Activated T-helper 2 cell treated with anti-CD3 and anti-CD28 coated beads, Interferon-gamma antibody, Interleukin-2, Interleukin-4, amounts not matched to agents 10 μg/mL and 5 μg/mL and 100 μg/mL, durations not matched to agents 14 hours and 24 hours and 36 hours (primary cell): ENCODE measurements at places on chromosomes 6 and 20. TPM values are rescaled to one million over a fixed set of nuclear protein-coding genes. Genes with fewer than 3 reads are reported as not detected.

Gene STX11
- total RNA-seq: 19.2 and 19.7 TPM in 2 replicates

Gene RBPJL
- not detected in 2 replicates for total RNA-seq

Gene MCHR2
- total RNA-seq: not detected in 2 replicates

Gene TEAD3
- total RNA-seq: 1.8 and 2.0 TPM in 2 replicates

GRCh38 chr20:44092551-44093248 is 94.3 kb downstream of the JPH2 start:
- no peak overlapping the region for H3K27ac ChIP-seq
- peaks cover 11% of the 10 kb centered on the region for H3K27me3 ChIP-seq
- H3K4me3 ChIP-seq: no peak overlapping the region
- no peaks in the 10 kb centered on the region for H3K36me3 ChIP-seq
- DNase-seq: no peak
- peaks cover 4% of the 10 kb centered on the region for H3K4me1 ChIP-seq

GRCh38 chr6:23446469-23446967 is 679.5 kb upstream of the NRSN1 start:
- H3K27ac ChIP-seq: no peak overlapping the region
- DNase-seq: no peak
- no peaks in the 10 kb centered on the region for H3K4me1 ChIP-seq
- H3K27me3 ChIP-seq: no peaks in the 10 kb centered on the region
- H3K36me3 ChIP-seq: no peaks in the 10 kb centered on the region

DNA sequence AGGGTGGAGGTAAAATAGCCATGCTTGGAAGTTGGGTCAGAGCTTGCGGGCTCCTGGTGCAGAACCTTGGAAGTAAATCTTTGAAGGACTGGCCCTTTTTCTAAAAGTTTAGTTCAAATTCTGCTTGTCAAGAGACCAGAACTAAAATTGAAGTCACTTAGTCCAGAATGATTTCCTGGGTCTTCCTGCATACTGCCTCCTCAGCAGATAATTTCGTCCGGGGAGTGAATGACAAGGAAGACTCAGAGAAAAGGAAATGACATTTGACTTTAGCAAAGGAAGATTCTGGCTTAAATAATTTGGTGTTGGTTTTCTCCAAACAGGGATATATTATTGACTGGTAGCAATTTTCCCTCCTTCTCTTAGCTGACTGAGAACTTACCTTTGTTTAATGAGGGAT is 1.2 kb downstream of the TM9SF4 start:
- peaks cover 18% of the 10 kb centered on the region for H3K36me3 ChIP-seq
- H3K27me3 ChIP-seq: peaks cover 3% of the 10 kb centered on the region
- no peak for DNase-seq
- H3K27ac ChIP-seq: peak overlapping the region; percentile 99

GRCh38 chr6:99575544-99576227 is 7.2 kb upstream of the CCNC start:
- peaks cover 9% of the 10 kb centered on the region for H3K4me1 ChIP-seq
- H3K27me3 ChIP-seq: peaks cover 48% of the 10 kb centered on the region
- H3K4me3 ChIP-seq: no peak overlapping the region
- DNase-seq: no peak

GRCh38 chr6:88804701-88805100 is 158.7 kb downstream of the RNGTT start:
- DNase-seq: no peak
- H3K27ac ChIP-seq: no peak overlapping the region
- H3K27me3 ChIP-seq: no peaks in the 10 kb centered on the region
- H3K4me1 ChIP-seq: peaks cover 10% of the 10 kb centered on the region

DNA sequence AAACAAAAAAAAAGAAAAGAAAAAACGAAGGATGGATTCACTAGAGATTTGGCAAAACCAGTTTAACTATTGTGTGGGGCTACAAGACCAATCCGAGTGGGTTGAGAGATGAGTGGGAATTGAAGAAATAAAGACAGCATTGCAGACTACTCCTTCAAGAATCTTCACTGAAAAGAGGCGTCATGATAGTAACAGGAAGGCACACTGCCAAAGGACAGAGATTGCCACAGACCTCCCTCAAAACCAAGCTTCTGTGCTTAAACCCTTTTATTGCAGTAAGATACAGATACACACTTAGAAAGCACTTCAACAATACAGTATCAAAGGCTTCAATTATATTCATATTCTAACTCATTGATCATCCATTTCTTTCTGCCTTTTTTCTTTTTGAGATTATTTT is 103.9 kb downstream of the IPCEF1 start:
- peaks cover 50% of the 10 kb centered on the region for H3K4me1 ChIP-seq
- peaks cover 20% of the 10 kb centered on the region for H3K27me3 ChIP-seq
- H3K4me3 ChIP-seq: no peak overlapping the region
- DNase-seq: no peak
- H3K27ac ChIP-seq: no peak overlapping the region
- peaks cover 13% of the 10 kb centered on the region for H3K36me3 ChIP-seq

DNA sequence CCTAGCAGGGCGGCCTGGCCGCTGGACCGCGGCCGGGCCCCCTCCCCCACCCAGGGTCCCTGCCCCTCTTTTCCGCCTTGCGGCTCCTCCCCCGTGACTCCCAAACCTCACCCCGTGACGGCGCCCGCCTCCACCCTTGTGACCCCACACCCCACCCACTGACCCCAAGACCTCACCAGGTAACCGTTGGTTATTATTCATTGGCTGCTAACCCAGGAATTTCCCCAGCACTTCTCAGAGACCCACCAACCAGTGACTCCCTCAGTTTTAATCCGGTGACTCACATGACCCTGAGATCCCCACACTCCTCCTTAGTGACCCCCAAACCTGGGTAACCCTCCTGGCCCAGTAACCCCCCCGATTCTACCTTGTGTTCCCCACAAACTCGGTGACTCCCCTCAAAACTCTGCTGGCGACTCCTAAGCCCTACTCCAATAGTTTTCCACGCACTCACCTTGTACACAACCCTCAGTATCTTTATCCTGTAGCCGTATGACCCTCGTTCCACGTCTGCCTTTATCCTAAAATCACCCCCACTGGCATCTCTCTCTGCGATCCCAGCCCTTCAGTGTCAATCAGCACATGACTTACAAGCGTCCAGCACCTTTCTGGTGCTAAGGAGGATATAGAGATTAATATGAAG is 534 bp downstream of the ZNF76 start:
- DNase-seq: peak; percentile 55
- H3K27ac ChIP-seq: peak overlapping the region; percentile 89
- H3K4me1 ChIP-seq: peaks cover 35% of the 10 kb centered on the region
- H3K4me3 ChIP-seq: peak overlapping the region; percentile 88

DNA sequence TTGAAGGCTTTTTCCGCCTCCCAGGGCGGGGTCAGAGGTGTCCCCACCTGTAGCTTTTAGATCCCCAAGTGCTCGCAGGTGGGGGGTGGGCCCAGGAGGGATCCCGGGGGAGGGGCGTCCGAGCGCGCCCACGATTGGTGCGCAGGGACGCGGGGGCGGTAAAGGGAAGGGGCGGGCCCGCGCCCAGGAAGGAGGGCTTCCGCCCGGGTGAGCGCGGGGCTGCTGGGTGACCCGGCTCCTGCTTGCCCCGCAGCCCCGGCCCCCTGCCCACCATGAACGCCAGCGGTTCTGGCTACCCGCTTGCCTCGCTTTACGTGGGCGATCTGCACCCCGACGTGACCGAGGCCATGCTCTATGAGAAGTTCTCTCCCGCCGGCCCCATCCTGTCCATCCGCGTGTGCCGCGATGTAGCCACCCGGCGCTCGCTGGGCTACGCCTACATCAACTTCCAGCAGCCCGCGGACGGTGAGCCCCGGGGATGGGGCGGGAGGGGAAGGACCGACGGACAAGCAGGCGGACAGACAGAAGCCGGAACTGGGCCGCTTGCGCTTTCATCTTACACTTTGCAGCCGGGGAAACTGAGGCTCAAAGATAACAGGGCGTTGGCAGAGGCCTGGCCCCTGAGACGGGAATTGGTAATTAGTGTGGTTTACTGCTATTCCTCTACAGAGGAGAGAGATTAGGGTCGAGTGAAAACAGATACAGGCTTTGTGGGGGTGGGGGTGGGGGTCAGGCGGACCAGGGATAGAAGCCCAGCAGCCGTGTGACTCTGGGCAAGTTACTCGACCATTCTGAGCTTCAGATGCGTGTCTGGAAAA is at the start of gene PABPC1L:
TSS of gene PABPC1L (plus strand) at position 189 of the 818 bp plus-strand sequence. CDS start at position 273, 84 bp downstream.
- H3K36me3 ChIP-seq: peaks cover 64% of the 10 kb centered on the region
- DNase-seq: peak; percentile 68
- peaks cover 27% of the 10 kb centered on the region for H3K4me1 ChIP-seq
- H3K4me3 ChIP-seq: peak within 1 kb of the TSS; percentile 86
- H3K27me3 ChIP-seq: no peaks in the 10 kb centered on the region

DNA sequence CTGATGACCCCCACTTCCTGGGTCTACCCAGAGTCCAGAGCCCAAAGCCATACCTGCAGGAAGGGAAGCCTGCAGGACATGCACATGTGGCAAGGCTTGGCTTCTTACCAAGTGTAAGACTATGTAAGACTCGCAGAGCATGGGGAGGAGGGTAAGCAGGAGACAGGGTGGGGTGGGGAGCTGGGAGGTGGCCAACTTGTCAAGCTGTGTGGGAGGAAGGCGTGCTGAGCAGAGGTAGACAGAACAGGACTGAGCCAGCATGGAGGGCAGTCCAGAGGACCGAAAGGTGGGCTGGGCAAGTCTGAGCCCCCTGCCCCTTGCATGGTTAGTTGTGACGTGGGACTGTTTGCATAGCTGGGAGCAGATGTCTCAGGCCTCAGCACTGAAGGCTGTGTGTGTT is 53.4 kb upstream of the RNF24 start:
- H3K4me1 ChIP-seq: peaks cover 37% of the 10 kb centered on the region
- H3K36me3 ChIP-seq: no peaks in the 10 kb centered on the region
- no peak overlapping the region for H3K4me3 ChIP-seq
- no peak overlapping the region for H3K27ac ChIP-seq
- DNase-seq: no peak
- no peaks in the 10 kb centered on the region for H3K27me3 ChIP-seq

DNA sequence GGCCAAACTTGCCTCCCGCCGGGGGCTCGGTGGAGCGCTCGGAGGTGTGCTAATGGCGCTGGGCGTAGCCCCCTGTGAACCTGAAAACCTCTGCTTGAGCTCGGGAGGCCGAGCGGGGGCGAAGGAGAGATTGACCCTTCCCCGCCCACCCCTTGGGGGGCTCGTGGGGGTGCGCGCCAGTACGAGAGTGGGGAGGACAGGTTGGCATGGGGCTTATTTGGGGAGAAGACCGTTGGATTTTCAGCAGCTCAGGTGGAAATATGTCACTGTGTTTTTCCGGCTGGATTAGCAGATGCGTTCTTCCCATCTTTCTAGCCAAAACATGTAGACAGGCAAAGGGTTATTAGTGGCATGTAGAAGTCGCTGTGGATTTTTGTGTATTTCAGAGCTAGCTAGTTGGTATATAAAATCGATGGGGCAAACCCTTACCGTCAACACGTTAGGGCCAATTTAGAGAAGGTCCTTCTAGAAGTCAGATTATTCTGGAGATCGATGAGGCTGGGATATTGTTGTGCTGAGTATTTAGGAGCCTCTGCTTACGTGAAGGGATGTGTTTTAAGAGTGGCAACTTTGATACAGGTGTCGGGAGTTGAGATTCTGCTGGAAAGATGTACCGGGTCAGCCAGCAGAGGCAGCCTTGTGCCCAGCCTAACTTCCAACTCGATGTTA is 525 bp downstream of the NCOA7 start:
- DNase-seq: peak; percentile 37
- peak overlapping the region; percentile 92 for H3K4me3 ChIP-seq
- H3K4me1 ChIP-seq: peaks cover 54% of the 10 kb centered on the region
- H3K27me3 ChIP-seq: no peaks in the 10 kb centered on the region
- H3K36me3 ChIP-seq: peaks cover 28% of the 10 kb centered on the region

DNA sequence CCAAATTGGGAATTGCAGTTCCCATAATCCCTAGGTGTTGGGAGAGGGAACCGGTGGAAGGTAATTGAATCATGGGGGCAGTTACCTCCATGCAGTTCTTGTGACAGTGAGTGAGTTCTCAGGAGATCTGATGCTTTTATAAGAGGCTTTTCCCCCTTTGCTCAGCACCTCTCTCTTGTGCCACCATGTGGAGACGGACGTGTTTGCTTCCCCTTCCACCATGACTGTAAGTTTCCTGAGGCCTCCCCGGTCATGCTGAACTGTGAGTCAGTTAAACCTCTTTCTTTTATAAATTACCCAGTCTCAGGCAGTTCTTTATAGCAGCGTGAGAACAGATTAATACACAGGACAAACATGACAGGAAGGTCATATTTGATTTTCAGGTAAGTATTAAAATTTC is 25.3 kb upstream of the HECA start:
- peaks cover 28% of the 10 kb centered on the region for H3K4me1 ChIP-seq
- no peak overlapping the region for H3K4me3 ChIP-seq
- DNase-seq: no peak

GRCh38 chr6:170290296-170291128 is at the start of gene DLL1:
Gene DLL1, minus strand, starts transcription at chr6:170291078. Its CDS starts 939 bp downstream, at chr6:170290139.
- peak within 1 kb of the TSS; percentile 33 for H3K27ac ChIP-seq
- peaks cover 3% of the 10 kb centered on the region for H3K36me3 ChIP-seq
- peak within 1 kb of the TSS; percentile 77 for H3K4me3 ChIP-seq
- H3K27me3 ChIP-seq: peaks cover 73% of the 10 kb centered on the region
- DNase-seq: no peak

DNA sequence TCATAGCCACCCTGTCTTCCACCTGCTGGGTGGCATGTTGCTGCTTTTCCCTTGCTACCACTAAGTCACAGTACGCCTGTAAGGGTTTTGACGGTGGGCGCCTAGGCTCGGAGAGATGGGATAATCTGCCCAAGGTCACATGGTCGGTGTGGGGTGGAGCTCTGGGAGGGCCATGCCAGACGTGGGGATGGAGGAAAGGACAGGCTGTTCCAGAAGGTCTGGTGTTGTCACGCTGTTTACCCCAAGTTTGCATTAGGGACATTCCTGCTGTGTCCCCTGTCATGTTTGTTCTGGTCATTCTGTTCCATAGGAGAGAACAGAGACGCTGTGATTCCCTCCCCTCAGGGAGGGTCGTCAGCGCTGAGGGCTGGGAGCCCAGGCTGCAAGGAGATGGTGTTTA is 16.1 kb downstream of the IP6K3 start:
- H3K36me3 ChIP-seq: no peaks in the 10 kb centered on the region
- peaks cover 2% of the 10 kb centered on the region for H3K27me3 ChIP-seq
- H3K4me1 ChIP-seq: no peaks in the 10 kb centered on the region
- H3K4me3 ChIP-seq: no peak overlapping the region
- no peak overlapping the region for H3K27ac ChIP-seq
